Activated naive CD4-positive, alpha-beta T cell (primary cell): ENCODE measurements at places on chromosomes 6 and 20.

GRCh38 chr6:157228426-157229131, 94.7 kb downstream of the TMEM242 start:
- DNase-seq: no peak

DNA sequence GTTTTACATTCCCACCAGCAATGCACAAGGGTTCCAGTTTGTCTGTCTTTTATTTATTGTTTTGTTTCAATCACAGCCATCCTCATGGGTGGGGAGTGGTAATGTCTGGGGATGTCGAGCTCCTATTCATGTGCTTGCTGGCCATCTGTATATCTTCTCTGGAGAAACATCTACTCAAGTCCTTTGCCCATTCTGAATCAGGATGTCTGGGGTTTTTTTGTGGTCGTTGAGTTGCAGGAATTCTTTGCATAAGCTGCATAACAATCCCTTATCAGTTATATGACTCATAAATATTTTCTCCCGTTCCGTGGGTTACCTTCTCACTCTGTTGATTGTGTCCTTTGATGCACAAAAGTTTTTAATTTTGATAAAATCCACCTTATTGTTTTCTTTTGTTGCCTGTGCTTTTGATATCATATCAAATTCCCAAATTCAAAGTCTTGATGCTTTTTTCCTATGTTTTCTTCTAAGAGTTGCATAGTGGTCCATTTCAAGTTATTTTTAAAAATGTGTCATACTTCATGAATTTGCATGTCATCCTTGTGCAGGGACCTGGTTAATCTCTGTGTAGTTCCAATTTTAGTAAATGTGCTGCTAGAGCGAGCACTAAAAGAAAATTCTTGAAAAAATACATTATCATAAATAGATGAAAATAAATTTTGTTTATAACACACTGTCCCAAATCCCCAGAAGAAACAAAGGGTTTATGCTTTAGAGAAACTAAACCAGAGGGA, 54.9 kb upstream of the PDE10A start:
- no peak for DNase-seq

GRCh38 chr20:16526433-16527380, 46.5 kb downstream of the KIF16B start:
- no peak for DNase-seq

- no peak for DNase-seq
Measured at GRCh38 chr6:166162599-166163342, 4.9 kb downstream of the TBXT start.

DNA sequence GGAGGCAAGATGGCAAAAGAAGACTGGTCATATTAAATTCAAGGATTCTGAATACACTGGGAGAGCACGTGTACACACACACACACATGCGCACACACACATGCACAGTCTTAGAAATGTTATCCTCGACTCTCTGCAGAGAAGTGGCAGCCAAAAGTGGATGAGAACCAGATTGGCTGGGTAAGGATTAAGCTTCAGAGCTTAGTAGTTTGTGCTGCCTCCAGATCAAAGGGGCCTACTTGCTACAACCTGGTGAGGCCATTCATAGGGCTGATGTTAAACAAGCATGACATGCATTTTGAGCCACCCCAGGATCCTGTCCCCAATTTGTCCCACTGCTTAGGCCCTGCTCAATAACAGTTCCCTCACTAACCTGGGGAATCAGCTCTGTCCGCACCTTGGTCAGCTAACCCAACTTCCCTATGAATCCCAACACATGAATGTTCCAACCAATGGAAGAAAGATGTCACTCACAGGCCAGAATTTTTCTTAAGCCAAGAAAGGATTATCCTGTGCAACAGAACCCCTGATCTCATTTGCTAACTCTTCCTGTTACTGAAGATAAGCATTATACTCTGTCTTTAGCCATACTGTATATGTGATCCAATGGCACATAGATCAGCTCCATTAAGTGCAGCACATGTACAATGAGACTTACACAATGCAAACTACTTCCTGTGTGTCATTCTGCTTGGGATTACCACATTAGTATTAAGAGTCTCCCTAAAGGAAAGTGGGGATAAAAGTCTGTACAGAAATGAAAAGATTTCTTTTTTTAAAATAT, 31.0 kb downstream of the TOMM6 start:
- no peak for DNase-seq

GRCh38 chr6:30508890-30509736, 19.8 kb downstream of the HLA-E start:
- DNase-seq: no peak

- no peak for DNase-seq
Measured at GRCh38 chr20:63530788-63531160, 6.4 kb downstream of the PTK6 start.

DNA sequence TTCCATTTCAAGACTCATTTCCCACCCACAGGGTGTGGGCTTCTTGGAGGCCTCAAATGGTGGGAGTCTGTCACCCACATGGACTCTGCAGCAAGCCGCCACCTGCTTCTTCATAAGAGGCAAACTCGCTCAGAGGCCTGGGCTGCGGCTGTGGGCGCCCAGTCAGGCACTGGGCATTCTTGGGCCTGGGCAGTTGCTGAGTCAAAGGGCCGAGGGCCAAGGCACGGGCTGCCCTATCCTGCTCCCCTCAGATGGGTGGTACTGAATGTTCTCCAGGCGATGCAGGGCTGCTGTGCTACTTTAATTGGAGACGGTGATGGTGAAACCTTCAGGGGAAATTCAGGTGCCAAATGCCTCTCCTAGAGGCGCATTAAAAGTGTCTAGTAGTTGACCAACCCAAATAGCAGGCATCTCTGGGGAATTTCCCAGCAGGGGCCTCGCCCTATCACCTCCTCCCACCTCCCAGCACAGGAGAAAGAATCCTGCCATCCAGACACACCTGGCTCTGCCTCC, 57.9 kb downstream of the MAFB start:
- no peak for DNase-seq

DNA sequence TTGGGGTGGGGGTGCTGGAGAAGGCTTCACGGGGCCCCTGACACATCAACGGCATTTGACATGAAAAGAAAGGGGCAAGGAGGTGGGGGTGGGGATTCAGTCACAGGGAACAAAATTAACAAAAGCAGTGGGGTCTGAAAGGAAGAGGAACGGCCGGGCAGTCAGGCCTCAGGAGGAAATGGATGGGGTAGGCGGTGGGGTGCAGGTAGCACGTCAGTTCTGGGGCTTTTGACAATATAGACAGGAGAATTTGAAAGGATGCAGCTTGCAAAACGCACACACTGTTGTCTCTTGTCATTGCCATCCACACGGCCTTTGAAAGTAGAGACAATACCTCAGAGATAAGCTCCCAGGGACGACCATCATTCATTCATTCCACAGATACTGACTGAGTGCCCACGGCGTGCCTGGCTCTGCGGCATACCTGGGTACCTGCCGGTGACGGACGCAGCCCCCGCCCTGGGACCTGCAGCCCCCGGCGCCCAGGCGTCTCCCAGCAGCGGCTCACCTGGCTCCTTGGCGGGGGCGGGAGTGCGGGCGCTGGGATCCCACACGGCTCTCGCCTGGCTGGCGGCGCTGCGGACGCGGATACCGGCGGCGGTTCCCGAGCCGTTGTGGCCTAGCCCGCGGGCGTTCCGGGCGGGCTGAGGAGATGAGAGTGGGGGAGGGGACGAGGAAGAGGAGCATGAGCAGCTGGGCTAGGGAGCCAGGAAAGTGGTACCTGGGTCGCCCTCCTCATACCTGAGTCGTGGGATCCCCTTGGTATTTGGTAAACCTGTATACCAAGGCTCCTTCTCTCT, at the start of gene SLC26A8:
SLC26A8 (minus strand) TSS at position 646 of the 800 bp plus-strand sequence. CDS start 4,934 bp downstream, outside the sequence.
- DNase-seq: no peak

DNA sequence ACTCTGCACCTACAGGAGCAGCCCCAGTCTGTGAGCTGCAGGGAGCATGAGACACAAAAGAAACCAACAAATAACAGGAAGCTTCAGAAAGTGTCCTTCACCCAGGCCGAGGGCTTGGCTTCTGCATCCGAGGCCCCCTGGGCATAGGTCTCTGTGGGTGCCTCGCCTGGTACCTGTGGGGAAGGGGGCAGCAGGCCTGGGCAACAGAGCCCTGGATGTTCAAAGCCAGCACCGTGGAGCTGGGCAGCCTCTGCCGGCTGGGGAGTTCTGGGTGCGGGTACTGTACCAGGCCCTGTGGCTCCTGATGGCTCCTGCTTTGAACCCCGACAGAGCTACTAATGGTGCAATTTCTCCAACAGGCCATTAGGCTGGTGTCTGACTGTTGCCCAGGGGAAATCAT, 55.7 kb downstream of the TMEM242 start:
- DNase-seq: no peak

DNA sequence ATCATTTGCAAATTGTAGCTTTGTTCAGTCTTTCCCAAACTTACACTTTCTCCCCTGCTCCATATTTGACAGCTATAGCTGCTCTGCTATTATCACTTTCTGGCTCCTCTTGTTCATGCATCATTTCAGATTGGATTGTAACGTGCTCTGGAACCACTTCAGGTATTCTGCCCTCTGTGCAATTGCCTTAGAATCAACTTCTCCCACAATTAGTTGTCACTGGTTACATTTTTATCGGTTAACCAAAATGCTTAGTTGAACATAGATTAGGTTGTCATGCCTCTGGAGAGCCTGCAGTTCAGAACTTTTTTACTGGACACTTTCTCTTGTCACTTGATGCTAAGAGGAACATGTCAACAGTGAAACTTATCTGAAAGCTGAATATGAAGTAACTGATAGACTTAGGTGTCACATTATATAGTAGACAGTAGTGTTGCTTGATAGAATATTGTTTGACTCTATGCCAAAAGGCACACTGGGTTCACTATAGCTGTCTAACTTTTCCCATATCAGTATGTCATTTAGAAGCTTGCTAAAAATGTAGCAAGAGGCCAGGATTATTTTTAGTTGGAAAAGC, 127.7 kb upstream of the PTPRK start:
- no peak for DNase-seq

DNA sequence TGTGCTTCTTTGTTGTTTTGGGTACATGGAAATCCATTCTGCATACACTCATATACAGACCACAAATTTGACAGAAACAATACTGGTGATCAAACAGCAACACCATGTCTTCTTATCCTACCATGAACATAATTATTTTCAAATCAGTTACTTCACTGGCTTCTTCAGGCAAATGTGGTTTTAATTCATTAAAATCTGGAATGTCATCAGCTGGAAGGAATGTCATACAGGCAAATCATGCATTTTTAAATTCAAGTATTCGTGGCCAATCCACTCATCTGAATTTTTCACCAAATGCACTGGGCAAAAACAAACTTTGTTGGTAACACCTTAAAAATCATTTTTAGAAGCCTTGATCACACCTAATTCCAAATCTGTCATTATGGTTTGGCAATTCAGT, 59.3 kb downstream of the KIF6 start:
- DNase-seq: no peak

DNA sequence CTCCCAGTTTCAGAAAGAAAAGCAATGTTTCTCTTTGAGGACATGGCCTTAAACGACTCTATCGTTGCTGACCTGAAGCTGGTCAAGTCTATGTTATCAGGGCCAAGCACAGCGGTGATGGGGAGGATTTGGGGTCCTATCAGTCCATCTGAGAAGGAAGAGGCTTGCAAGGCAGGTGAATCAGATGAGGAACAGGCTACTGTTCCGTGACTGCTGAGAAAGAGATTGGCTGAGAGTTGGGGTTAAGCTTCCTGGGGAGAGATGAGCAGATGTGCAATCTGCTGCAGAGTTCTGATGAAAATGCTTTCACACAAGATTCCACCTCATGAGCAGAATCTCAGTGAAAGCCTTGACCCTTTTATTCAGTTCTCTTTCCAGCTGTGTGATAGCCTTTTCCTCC, 168.3 kb upstream of the STMND1 start:
- no peak for DNase-seq

DNA sequence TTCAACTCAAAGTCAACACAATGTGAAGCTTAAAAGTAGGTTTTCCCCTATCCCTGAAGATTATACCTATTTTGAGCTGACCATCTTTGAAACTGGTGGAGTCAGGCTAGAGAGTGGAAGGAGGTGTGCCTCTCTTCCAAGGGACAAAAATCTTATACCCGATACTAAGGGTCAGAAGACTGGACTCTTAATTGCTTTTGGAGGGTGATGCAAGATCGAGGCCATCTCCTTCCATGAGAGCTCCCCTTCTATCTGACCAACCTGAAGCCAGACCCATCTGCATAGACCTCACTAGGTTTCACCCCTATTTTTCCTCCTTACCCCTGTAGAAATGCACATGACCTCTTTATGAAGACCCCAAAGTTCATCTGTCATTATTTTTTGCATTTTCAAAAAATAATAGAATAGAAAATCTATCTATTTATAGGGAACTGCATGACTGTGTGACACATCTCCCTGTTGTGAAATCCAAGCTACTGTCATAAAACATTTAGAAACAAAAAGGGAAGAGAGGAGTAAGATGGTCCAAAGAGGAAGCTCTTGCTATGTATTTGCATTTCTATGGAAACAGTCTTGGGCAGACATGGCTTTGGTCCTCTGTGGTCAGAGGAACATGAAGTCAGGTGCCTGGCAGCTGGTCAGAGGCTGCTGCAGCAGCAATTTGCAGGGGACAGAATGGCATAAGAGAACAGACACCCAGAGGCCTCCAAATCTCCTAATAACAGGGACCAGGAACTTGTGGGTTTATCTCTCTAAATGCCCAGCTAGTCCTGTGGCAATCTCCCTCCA, 349.2 kb downstream of the MAFB start:
- no peak for DNase-seq

DNA sequence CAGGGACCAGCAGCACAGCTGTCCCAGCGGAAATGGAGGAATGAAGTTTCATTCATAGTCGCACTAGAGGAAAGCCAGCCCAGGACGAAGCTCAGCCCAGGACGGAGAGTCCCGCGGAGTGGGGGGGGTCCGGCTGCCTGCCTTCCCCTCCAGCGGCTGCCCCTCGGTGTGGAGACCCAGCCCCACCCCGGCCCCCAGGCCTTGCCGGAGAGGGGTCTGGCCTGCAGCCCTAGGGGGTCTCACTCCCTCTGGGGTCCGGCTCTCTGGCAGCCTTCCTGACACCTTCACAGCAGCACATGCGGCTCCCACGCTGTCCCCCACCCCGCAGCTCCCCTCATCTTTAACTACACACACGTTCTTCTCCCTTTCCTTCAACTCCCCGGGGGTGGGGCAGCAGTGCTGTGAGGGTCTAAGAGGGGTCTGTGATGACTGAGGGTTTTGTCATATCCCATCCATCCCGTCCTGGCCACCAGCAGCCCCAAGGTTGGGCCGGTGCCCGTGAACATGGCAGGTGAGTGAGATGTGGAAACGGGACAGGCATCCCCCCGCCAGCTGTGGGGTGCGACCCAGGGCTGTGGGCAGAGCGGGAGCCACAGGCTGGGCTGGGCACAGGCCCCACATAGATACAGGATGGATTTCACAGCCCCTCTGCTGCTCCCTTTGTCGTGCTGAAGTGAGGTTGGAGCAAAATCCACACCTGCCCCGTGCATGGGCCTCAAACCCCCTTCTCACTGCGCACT, 41.8 kb downstream of the DLL1 start:
- no peak for DNase-seq

- DNase-seq: peak; percentile 65
Measured at GRCh38 chr6:43667245-43668150, 20.1 kb downstream of the MRPS18A start.

- DNase-seq: no peak
Measured at GRCh38 chr6:150894935-150895552, 29.5 kb downstream of the MTHFD1L start.

DNA sequence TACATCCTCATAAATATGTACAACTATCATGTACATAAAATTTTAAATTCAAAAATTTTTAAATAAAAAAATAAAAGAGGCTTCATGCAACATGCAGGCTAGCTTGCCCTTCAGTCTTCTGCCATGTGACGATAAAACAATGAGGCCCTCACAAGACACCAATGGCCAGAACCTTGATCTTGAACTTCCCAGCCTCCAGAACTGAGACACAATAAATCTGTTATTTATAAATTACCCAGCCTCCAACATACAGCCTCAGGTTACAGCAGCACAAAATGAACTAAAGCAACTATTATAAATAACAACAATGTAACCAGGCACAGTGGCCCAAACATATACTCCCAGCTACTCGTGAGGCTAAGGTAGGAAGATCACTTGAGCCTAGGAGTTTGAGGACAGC, 42.8 kb downstream of the SERAC1 start:
- DNase-seq: no peak
